ENCODE measurements at places on chromosomes 3 and 15.
A peak's percentile ranks its signal among the peaks of the same experiment; 100 is the strongest.

DNA sequence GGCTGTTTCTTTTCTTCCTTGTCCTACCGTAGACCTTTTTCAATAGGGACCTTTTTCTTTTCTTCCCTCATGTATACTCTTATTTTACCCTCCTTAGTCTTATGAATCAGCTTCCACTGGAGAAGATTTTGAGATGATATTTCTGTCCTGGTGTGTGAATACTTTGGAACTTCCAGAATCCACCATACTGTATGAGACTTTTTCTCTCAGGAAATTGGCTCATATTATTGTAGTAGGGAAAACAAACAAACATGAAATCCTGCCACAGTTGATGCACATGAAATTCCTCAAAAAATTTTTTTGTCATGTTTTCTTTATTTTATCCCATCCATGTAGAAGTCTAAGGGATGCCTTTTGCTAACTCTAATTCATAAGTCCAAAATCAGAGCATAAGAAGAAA lies 289.3 kb upstream of the PLSCR5 start:
- DNase-seq: no peak

GRCh38 chr3:30492322-30493192 lies 113.8 kb upstream of the TGFBR2 start:
- DNase-seq: no peak

- DNase-seq: no peak
Measured at GRCh38 chr3:193354423-193354822, 24.1 kb downstream of the ATP13A5 start.

- no peak for DNase-seq
Measured at GRCh38 chr3:132038198-132038825, 3.5 kb upstream of the CPNE4 start.

DNA sequence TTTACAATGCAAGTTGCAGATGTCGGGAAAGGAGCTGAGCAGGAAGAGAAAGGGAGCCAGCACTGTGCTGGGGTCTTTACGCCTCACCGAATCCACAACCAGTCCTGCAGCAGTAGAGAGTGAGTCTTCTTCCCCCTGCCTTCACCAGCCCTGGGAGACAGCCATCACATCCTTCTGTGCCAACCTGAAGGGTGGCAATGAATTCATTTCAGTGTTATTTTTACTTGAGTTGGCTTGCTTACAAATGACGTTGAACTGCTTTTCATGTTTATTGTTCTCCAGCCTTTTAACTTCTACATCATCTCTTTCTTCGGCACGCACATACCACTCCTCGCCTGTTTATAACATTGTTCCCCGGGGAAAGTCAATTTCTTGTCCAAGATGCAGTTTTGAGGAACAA lies 77.1 kb downstream of the TRIM42 start:
- no peak for DNase-seq

DNA sequence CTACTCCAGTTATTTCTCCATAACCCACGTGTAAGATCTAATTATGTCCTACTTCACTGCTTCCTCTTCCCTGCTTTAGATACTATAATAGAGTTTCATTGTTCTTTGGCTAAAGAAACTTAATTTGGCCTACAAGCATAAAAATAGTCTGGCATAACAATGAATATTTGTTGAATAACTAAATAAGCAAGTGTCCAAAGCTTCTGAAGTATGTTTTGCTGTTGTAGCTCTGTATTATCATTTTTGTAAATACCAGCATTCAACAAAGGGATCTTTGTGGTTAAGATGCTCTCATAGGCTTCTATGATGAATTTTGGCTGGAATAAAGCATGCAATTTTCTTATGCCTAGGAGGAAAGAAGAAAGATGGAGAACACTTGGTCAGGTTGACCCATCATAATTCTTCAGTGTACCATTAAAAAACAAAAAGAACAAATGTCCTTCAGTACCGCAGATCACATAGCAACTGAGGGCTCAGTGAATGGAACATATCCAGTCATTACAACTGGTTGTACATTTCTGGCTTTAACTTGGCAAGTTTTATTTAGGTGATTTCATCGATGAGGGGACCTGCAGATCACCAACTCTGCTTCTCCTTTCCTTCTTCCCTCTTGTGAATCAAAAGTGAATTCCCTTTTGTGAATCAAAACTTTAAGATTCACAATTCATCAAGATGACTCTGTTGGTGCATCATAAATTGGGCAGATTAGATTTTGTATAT lies 465.9 kb upstream of the TGFBR2 start:
- DNase-seq: no peak

- DNase-seq: no peak
Measured at GRCh38 chr3:10771486-10772270, 44.4 kb upstream of the SLC6A11 start.

GRCh38 chr15:34374816-34375215 lies 7.8 kb upstream of the LPCAT4 start:
- DNase-seq: no peak

GRCh38 chr3:5456199-5456598 lies 268.7 kb downstream of the EDEM1 start:
- DNase-seq: no peak

GRCh38 chr15:78130466-78131294 lies 565 bp downstream of the CIB2 start:
- peak; percentile 23 for DNase-seq

DNA sequence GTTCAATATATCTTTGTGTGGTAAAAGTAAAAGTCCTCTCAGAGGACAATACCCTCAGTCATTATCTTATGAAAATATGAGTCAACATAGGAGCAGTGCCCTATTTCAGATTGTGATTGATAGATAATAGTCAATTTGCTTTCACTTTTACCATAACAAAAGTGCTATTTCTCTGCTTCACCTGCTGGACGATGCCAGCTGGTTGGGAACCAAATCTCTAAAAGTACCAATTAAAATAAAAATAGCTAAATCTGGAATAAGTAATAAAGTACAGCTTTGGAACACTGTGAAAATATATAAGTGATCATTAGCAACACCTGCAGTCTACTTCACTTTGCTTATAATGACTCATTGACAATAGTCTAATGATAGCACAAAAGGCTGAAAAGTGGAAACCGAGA lies 390.3 kb upstream of the AGTR1 start:
- no peak for DNase-seq

DNA sequence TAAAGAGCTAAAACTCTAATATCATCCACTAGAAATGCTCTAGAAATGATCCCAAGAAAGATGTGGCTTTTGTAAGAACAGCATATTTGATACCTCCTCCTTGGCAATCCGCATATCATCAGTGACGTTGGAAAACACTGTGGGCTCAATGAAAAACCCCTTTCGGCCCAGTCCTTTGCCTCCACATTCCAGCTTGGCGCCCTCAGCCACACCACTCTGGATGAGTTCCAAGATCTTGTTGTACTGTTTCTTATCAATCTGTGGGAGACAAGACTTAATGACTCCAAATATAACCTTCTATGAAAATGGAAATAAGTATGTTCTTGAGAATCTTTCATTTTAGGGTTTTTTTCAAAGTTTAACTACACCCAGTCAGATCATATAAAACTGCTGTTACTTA lies 103.6 kb downstream of the ALDH1A2 start:
- no peak for DNase-seq

DNA sequence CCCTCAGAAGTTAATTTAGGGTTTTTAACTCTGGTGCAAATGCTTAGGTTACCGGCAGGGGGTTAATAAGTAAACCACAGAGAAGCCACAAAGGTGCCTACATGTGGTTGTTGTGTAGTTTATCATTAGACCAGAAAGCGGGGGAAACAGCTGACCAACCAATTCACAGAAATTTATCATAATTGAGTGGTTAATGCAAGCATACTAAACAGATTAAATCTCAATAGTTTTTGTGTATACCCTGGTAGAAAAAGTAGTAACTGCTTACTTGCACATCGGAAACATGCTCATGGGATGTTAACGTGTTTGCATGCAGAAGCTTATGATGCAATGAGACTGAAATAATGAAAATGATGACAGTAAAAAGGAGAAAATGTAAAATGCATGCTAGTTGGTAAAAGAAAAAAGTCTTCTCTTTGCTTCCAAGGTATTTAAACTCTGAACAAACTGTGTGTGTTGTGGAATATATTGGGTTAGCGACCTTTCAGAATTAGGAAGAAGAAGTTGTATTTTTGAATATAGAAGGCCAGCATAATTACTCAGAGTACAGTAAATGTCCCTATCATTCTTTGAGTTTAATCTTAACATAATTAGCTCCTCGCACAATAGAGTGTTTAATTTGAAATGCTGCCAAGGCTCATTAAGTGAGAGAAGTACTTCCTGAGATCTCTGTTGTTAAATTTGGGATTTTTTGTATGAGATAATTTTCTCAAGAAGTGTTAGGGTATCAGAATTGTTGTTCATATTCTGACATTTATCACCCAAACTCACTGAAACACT lies 316.2 kb downstream of the PTPRG start:
- DNase-seq: no peak

- DNase-seq: no peak
Measured at GRCh38 chr15:57333487-57333886, 42.8 kb upstream of the CGNL1 start.

DNA sequence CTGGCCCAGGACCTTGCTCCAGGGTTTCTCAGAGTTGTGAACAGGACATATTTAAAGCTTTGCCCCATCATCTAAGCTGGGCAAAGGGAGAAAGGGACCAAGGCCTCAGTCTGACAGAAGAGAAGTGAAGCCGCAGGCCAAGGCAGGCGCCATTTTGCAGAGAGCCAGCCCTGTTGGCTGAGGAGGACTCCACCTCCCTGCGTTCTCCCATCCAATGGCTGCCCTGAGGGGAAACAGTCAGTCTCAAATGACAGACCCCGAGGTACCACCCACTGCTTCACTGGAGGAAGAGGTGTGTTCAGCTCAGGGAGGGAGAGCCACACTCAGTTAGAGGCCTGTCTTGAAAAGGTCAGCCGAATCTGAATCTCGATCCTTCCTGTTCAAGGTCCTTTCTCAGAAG lies 86.1 kb downstream of the ADAMTS17 start:
- no peak for DNase-seq

- no peak for DNase-seq
Measured at GRCh38 chr3:105868431-105868741, 426 bp downstream of the CBLB start.

DNA sequence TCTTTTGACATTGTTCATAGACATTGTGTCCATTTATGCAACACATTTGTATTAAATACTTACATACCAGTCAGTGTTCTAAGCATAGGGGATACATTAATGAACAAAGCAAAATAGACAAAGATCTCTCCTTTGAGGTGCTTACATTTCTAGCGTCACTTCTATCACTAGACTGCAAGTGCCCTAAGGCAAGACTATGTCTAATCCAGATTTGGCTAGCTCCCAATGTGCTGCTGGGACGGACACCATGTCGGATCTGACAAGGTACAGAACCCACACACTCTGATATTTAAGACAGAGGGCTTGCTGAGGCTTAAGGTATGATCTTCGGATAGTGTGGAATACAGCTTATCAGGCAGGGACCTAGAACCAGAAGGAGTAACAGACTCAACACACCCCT lies 41.4 kb downstream of the MYLK start:
- DNase-seq: no peak

DNA sequence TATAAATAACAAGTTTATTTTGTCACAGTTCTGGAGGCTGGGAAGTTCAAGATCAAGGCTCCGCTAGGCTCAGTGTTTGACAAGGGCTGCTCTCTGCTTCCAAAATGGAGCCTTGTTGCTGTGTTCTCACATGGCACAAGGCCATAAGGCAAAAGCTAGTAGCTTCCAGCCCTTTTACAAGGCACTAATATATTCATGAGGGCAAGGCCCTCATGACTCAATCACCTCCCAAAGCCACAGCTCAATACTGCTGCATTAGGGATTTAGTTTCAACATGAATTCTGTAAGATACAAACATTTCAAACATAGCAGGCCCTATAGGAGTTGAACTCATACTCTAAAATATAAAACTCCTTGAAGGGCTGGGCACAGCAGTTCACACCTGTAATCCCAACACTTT lies 30.2 kb downstream of the ZBTB11 start:
- no peak for DNase-seq

DNA sequence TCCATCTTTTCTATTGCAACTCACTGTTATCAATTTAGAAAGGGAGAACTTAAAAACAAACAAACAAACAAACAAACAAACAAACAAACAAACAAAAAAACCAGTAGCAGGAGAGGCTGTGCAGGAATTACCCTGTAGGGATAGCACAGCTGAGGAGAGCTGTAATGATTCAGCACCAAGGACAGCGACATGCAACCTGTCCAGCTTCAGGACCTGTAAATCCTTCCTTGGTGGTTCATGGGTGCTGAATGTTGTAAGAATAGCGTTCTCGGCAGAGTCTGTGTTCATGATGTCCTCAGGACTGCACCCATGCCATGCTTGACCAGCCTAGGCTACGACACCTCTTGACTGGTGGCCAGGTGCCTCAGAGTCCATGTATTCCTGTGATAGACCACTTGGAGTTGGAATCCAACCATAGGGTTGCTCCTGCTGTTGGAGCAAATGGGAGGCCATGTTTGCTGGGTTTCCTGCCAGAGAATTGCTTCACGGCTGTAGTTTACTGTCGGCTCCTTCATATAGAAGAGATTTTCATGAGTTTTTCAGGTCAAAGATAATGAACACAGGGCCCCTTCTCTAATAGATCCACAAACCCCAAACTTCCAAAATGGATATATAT lies 65.9 kb downstream of the CACNA2D3 start:
- DNase-seq: no peak

- DNase-seq: no peak
Measured at GRCh38 chr3:195806211-195806915, 5.4 kb downstream of the MUC4 start.

- no peak for DNase-seq
Measured at GRCh38 chr3:111802163-111802625, 56.9 kb upstream of the PHLDB2 start.

DNA sequence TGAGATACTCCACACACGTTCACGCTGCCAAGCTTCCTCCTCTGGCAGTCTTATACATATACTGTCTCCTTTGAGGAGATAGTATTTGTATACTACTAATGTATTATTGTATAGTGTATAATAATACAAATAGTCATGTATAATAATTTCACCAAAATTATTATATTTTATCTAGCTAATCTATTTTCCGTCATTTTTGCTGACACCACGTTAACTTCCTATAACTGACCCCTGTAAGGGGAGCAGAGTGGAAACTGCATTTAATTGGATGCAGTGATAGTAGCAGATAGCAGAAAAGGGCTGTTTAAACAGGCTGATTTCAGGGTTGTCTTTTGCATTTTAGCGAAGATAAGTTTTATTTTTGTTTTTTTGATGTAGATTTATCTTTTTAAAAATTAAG lies 30.5 kb upstream of the TMEM42 start:
- DNase-seq: no peak

All from activated T-cell treated with anti-CD3 and anti-CD28 coated beads, Interleukin-2, amount 50 U/mL, for 4 hours (primary cell).